ENCODE measurements at places on chromosomes 11 and 22.

- DNase-seq = no peak
These were observed 571.4 kb upstream of the FAT3 start for GRCh38 chr11:91653079-91653754.

- no peak for DNase-seq
These were observed 399.1 kb upstream of the DDI1 start for GRCh38 chr11:103637295-103637694.

DNA sequence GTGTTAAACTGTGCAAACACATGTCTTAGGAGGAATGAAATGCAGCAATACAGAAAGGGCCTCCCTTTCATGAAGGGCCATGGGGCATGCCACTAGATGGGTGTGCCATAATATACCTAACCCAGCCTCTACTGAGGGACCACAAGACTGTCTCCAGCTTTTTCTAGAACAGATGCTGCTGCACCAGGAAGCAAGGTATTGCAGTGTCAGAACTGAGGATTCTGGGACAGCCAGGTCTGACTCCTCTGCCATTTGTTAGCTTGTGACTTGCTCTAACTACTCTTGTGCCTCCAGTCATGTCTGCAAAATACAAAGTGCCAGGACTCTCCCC is 53.2 kb downstream of the HIRA start:
- no peak for DNase-seq

- DNase-seq = no peak
These were observed 12.2 kb upstream of the MRPL17 start for GRCh38 chr11:6695377-6695776.
